HS-27A (cell line): ENCODE measurements at places on chromosomes 4 and X.

DNA sequence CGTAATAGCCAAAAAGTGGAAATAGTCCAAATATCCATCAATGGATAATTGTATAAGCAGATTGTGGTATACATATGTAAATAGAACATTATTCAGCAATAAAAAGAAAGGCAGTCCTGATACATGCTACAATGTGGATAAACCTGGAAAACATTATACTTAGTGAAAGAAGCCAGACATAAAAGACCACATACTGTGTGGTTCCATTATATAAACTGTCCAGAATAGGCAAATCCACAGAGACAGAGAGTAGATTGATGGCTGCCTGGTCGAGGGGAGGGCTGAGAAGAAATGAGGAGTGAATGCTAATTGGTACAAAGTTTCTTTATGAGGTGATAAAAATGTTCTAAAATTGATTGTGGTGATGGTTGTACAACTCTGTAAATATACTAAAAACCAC lies 397.4 kb upstream of the RPS6KA3 start:
- DNase-seq, result no peak

GRCh38 chrX:149074398-149074797 lies 430.7 kb downstream of the IDS start:
- DNase-seq, result no peak

GRCh38 chrX:12986164-12986779 lies 11.4 kb downstream of the TMSB4X start:
- no peak for DNase-seq

- no peak for DNase-seq
Observed at GRCh38 chrX:18002791-18003190, 141.7 kb upstream of the RAI2 start.

DNA sequence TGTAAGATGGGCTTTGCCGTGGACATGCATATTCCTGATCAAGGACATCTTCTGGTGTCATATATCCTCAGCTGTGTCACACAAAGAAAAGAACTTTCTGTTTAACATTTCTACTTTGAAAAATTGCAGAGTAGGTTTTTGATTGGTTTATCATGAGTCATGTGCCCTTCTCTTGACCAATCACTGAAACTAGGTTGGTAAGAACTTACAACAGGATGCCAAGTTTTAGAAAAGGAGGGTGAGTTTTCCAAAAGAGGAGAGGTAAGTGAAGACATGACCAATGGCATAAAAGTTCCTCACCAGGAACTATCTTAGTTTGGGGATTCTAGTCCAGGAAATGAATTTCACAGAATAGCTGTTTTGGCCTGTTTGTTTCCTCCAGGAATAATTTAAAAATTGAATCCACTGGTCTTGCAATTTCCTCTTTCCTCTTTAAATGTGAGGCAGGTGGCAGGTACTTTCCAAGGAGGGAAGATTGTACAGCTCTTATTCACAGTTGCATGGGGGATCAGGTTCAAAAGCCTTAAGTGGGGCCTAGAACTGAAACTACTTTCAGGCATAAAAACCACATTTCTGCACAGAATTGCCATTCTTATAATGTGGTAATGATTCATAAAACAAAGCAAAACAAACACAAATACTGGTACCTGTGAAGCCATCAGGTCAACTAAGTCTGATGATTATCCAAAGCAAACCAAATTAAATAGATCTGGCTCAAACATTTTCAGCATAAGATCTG lies 1114.5 kb upstream of the LCORL start:
- DNase-seq, result no peak

DNA sequence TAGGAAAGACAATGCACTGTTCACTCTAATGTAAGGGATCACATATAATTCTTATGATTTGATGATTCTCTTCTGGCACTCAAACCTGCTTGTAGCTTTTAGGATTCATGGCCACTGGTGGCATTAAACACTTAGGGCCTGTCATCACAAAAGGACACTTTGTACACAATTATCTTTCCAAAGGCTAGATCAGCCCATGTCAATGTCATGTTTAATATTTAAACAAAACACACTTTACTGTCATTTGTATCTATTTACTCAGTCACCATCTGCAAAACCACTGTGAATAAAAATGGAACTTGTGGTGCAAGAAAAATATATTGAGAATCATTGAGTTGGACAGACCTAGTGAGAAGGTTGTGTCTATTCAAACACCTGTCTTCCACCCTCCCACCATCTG lies 83.6 kb upstream of the TTC29 start:
- no peak for DNase-seq

GRCh38 chr4:167956676-167957075 lies 135.7 kb upstream of the ANXA10 start:
- no peak for DNase-seq

DNA sequence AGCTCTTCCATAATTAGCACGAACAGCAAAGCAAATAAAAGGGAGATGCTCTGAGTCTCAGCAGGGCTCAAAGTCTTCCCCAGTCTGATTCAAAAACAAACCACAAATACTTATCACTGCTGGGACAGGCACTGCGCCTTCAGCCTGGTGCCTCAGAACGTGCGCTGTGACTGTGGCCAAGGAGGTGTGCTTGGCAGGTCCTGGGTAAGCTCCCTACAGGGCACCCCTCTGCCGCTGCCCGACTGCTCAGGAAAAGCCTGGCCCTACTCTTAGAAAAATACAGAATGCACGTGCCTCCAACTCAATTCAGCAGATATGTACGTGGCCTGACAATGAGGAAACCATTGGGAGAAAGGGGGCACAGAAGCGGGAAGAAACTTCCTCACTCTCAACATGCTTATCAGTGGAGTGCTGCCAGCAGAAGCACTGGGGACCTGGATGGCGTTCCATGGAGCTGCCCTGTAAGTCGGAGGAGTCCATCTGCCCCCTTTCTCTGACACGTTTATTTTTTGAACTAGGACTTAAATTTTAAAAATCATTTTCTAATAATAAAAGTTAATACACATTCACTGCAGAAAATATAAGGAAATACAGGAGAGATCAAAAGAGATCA lies 86.8 kb downstream of the GATB start:
- no peak for DNase-seq

GRCh38 chr4:28462766-28463700 lies 1602.4 kb downstream of the STIM2 start:
- no peak for DNase-seq

- DNase-seq, result no peak
Observed at GRCh38 chr4:154478547-154478946, 13.1 kb downstream of the DCHS2 start.

DNA sequence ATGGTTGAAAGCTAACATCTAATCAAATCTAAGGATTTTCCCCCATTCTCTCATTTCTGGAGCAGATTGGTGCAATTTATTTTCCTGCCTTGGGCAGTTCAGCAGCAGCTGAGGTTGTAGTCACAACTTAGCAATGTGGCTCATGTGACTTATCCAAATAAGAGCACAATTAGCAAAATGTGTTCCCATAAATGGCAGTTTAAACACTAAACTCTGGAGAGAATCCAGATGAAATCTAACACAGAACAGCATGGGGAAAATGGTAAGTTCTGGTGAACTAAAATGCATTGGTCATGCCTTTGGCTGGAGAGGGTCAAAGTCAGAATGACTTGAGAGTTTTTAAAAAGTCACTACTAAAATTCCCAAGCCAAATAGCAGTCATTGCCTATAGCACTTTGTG lies 422.6 kb upstream of the DIPK2B start:
- peak; percentile 51 for DNase-seq

GRCh38 chr4:22719218-22719617 lies 26.5 kb downstream of the GBA3 start:
- DNase-seq, result no peak
